ENCODE measurements at places on chromosomes 6 and 20.

DNA sequence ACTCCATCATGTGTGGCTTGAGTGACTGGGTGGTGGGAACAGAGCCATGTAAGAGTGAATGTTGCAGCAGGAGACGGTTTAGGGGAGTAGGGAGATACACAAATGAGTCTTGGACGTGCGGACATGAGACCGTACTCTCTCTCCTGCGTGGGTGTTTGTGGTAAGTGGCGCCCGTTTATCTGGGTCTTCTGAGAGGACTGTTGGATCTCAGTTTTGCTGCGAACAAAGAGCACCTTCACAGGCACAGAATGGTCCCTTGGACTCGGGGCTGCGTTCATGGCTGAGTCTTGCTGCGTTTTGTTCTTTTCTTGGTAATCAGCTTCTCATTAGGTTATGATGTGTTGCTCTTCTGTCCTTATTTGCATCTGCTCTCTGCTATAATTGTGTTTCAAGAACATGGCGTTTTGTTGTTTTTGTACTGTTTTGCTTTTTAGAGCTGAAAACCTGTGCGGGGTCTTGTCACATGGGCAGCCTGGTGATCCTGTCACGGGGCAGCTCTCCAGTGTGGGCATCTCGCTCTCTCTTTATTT, 28.5 kb downstream of the STK35 start:
- no peak for DNase-seq

DNA sequence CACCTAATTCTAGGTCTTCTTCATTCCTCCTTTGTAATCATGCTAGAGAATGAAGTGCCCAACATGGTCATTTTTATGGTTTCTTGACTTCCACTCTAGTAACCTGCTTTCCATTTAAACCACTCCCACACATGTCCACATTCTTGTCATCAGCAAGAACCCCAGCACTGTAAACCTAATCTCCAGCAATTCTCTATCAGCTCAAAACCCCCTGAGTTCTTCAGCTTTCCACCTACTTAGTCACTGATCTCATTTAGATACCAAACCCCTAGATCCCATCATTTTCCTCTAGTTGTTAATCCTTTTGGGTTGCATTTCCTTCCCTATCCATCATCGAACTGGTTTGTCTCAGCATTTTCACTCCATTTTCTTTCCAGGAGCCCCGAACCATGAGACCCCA, 49.7 kb downstream of the GOPC start:
- no peak for DNase-seq

DNA sequence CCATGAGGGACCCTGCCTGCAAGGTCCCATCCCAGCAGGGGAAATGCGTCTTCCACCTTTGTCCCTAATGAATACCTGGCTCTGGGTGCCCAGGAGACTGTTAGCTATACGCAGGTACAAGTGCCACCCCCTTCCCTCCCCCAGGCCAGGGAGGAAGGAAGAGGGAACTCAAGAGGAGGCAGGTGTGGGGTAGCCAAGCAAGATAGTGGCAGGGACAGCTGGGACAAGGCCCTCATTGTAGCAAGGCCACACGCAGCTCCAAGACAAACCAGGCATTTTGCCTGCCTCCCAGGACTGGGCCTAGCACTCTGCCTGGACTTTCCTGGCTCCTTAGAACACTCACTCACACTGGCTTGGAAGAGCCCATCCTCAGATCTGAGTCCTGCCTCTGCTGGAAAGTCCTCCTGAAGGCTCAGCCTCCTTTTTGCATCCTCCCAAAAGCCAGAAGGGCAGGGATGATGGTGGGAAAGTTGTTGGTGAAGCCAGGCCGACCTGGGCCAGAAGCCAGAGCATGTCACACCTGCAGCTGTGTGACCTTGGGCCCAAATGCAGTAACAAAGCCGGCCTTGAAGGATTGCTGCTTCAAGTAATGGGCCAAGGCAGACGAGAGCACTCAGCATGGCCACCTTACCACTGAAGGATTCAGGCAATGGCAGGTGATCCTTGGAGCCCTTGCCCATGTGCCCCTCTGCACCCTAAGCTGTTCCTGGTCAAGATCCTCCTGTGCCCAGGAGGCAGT, 27.7 kb downstream of the SNPH start:
- no peak for DNase-seq

DNA sequence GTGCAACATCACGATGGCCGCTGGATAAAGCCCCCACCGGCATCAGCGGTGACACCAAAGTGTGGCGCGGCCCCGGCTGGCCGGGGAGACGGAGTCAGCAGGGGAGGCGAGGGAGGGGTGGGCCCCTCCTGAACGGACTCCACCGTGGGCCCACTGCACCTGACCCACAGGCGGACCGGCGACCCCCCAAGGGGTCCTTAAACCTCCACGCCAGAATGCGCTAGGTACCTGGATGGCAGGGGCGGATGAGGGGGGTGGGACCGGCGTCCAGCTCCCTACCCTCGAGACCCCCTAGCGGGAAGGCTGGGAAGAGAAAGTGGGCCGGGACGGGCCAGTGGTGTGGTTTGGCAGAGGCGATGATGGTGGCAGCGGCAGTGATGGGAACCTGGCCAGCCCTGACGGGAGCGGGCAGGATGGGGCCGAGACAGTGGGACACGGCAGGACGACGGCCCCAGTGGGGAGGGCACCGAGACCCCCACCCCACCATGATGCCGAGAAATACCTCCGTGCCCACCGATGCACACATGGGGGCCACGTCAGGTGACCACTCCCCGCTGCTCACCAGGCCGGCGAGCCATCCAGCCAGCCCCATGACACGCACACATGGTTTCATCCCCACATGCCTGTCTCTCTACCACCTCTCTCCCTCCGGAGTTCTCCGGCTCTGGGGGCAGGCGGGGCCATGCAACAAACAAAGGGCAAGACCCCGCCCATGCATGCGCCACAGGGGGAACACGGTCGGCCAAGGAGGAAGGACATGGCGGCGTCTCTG, 771.9 kb upstream of the DEFB115 start:
- DNase-seq, result no peak

- DNase-seq, result no peak
These were observed 8.0 kb upstream of the TCF15 start for GRCh38 chr20:617934-618690.

GRCh38 chr20:32978009-32978335, 26.3 kb downstream of the SUN5 start:
- no peak for DNase-seq

DNA sequence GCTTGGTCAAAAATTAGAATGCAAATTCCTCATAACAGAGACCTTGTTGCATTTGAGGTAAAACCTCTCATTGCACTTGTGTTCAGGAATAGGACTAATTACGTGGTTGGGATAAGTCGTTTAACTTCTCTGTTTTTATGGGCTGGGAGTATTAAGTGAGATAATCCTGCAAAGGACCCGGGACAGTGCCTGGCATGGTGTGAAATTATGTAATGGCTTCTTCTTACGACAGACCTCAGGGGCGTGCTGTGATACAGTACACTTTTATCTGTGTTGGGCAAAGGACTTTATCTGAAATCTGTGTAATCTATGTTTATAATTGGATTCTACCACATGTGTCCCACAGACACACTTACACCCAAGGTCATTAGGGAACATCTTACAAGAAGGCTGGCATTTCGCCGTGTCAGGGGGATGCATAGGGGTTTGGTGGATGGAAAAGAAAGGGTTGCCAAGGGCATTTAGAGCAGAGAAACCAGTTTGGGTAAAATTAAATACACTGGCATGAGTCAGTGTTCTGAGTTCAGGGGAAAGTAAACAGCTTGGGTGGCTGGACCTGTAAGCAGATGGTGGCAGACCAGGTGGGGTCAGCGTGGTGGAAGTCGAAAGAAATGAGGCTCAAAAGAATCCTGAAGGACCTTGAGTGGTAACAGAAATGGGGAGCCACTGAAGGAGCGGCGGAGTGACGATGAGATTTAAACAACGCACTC, 17.2 kb upstream of the RTF2 start:
- DNase-seq, result peak; percentile 33

- DNase-seq, result no peak
These were observed 104.6 kb upstream of the EXOC2 start for GRCh38 chr6:797479-798077.

GRCh38 chr20:24066076-24066700, 77.6 kb upstream of the GGTLC1 start:
- no peak for DNase-seq

DNA sequence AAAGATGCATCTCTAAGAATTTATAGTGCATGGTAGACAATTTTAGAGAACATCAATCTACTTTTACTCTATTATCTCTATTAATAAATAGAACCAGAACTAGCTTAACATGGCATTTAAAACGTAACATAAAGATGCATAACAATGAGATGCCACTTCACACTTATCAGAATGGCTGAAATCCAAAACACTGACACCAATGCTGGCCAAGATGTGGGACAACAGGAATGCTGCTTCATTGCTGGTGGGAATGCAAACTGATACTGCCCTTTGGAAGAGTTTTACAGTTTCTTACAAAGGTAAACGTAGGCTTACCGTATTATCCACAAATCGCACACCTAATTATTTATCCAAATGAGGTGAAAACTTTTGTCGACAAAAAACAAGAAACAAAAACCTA, 95.2 kb downstream of the SESN1 start:
- DNase-seq, result no peak

DNA sequence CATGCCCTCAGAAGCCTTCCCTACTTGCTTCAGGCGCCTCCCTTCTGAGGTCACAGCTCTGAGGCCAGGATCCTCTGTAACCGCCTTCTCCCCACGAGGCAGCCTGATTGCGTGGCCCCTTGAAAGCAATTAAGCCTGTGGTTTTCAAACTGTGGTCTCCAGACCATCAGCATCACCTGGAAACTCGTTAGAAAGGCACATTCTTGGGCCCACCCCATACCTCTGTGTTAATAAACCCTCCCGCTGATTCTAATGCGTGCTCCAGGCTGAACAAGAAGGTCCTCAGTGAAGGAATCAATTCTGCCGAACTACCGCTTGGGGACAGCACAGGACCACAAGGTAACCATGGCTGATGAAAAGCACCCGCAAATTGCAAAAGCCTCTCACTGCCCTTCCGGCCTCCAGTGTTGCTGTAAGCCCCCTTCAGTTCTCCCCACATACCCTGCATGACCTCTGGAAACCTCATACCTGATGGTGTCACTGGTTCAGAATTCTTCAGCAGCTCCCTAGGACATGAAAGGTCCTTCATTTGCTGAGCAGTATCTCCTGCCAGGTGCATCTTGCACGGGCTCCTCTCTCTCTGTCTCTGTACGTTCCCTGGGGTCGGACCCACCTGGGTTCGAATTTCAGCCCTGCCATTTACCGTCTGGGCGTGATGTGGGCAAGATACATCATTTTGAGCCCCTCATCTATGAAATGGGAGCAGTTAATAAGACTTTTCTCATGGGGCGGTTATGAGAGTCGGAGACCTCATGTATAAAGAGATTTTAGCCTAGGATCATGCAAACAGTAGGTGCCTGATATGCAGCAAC, 93.3 kb upstream of the RNF24 start:
- DNase-seq, result peak; percentile 72

DNA sequence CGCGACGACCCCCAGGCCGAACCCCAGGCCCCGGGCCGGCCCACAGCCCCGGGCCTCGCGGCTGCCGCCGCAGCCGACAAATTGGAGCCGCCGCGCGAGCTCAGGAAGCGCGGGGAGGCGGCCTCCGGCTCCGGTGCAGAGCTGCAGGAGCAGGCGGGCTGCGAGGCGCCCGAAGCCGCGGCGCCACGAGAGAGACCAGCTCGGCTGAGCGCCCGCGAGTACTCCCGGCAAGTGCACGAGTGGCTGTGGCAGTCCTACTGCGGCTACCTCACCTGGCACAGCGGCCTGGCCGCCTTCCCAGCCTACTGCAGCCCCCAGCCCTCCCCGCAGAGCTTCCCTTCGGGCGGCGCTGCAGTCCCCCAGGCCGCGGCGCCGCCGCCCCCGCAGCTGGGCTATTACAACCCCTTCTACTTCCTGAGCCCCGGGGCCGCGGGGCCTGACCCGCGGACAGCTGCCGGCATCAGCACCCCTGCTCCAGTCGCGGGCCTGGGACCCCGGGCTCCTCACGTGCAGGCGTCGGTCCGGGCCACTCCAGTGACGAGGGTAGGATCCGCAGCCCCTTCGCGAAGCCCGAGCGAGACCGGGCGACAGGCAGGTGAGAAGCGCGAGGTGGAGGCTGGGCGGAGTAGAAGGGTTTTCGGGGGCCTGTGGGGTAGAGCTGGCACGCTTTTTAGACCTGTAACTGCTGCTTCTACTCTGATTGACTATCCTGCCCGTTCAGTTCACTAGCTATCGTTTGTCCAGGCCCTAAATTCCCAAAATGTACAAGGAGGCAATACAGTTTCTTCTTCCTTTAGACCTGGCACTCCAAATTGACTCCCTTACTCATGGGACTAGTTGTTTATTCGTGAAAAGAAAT, 654 bp downstream of the FAM8A1 start:
- DNase-seq, result peak; percentile 80

- no peak for DNase-seq
These were observed 103.0 kb downstream of the BCKDHB start for GRCh38 chr6:80209430-80209829.

GRCh38 chr20:19506021-19506420, 252.0 kb upstream of the RIN2 start:
- DNase-seq, result no peak

DNA sequence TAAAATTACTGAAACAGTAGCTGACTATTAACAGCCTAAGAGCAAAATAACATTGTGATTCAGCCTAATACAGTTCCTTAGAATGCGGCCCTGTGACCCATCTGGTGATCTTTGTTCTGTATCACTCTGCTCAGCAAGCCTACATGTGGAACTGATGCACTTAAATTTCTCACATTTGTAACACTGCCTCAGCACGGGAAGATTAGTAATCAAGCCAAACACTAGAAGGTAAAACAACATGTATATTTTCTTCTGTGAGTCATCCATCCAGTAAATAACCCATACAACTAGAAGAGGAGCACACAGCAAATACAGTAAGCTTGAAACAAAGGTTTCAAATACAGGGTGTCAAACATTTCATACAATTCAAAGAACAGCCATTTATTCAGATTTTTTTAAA, 189.7 kb upstream of the NOX3 start:
- DNase-seq, result no peak

- DNase-seq, result no peak
These were observed 278.1 kb upstream of the SYNCRIP start for GRCh38 chr6:85920782-85921181.

DNA sequence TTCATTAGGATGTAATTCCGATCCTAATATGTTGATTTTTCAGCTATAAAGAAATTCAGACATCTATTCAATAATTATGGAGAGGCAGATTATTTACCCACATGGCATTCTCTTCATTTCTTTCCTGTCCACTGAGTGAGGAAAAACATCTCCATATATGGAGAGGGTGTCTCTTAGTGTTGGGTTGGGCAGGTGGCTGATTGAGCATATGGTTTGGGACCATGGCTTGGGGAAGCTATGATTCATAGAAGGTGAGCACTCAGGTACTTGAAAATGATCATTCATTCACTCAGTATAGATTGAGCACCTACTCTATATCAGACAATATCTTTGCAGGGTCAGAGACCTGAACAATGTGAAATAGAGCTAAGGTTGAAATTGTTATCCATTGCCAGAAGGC, 41.3 kb upstream of the IL20RA start:
- no peak for DNase-seq

- DNase-seq, result no peak
These were observed 279.7 kb downstream of the UST start for GRCh38 chr6:149026530-149026942.

DNA sequence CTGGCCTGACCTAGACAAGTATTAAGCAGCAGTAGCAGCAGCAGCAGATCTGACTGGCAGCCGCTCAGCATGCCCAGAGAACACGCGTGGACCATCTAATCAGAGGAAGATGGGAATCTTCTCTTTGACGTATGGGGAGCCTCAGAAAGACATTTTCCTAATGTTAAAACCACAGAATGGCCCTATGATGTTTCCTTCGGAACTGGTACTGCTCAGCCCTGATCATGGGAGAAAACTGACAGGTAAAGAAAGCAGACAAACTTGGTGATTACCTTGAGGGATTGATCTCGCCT, 6.2 kb downstream of the PSMA7 start:
- DNase-seq, result no peak

GRCh38 chr6:20377623-20378265, 23.9 kb upstream of the E2F3 start:
- no peak for DNase-seq

All from activated CD8-positive, alpha-beta memory T cell treated with anti-CD3 and anti-CD28 coated beads, Interleukin-2, amount 50 U/mL, for 48 hours (primary cell).